Glomerular endothelial cell (primary cell): ENCODE measurements at places on chromosomes 6 and 20. TPM values are rescaled to one million over a fixed set of nuclear protein-coding genes. Genes with fewer than 3 reads are reported as not detected.

SNRPB2 gene
- 53.6 and 64.0 TPM in 2 replicates for total RNA-seq

DEFB121 gene
- total RNA-seq = not detected in 2 replicates

ZC2HC1B gene
- total RNA-seq = not detected in 2 replicates

DNA sequence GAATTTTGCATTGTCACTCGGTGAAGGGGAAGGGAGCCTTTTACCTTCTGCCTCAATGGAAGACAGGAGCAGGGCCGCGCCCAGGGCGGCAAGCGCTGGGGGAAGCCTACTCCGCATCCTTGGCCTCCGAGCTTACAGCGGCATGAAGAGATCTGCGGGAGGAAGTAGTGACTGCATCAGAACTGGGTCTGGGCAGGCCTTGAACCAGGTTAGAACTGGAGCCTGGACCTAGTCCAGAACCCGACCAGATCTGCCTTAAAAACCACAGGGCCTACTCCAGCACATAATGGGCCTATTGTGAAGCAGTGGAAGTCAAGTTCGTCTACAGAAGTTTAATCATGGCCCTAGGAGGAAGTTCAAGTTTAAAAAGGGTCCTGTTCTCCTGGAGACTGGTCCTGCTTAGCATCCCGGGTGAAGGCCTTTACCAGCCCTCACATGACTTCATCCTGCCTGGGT is 3.1 kb downstream of the COL12A1 start:
- no peak for DNase-seq

DNA sequence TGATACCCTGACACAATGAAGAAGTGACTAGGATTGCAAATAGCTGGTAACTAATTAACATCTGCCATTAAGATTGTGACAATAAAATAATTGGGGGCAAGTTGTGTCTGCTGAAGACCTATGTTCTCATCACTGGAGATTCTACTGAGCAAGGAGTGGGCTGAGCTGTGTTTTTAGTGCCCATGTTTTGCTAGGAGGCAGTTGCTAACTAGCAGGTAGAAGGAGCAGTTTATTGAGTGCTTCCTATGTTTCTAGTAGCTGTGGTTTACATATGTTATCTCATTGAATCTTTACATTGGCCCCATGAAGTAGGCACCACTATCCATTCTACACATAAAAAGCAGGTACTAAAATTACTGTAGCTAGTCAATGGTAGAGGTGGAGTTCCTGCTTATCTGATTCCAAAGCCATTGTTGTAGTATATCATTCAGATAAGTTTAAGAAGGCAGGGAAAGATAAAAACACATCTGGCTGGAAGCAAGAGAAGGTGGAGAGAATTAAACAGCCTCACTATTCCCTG is 2.8 kb upstream of the MEP1A start:
- no peak for DNase-seq
